ENCODE measurements at places on chromosomes 4 and X.
A peak's percentile ranks its signal among the peaks of the same experiment; 100 is the strongest.

GRCh38 chrX:149858592-149858991 lies 22.4 kb upstream of the MAGEA8 start:
- no peak for DNase-seq

GRCh38 chr4:184628103-184628502 lies 21.1 kb downstream of the CASP3 start:
- no peak for DNase-seq

- no peak for DNase-seq
Measured at GRCh38 chr4:53674903-53675302, 83.6 kb upstream of the LNX1 start.

DNA sequence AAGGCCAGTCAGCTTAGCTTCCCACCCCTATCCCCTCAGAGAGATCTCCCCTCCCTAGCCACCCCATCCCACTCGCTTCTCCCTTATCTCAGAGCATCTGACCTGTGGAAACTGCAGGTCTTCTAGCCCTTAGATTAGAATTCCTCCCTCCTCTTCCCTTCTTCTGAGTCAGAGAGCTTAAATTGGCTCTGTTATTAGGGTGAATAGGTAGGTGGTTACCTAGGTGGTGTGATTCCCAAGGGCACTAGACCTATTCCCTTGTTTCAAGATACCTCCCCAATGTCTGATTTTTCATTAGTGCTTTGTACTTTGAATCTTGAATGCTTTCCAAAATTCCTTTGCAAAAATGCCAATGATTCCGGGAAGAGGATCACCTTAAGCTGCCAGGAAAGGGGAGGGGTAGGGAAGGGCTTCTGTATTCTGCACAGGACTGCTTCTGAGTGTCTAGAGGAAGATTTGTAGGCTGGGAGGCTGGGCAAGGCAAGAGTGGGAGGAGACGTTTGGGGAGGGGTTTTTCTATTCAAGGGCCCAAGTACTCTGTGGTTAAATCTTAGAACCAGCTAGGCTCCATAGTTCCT lies 24.5 kb upstream of the MSN start:
- no peak for DNase-seq

- no peak for DNase-seq
Measured at GRCh38 chrX:274904-275475, 6.2 kb upstream of the PLCXD1 start.

DNA sequence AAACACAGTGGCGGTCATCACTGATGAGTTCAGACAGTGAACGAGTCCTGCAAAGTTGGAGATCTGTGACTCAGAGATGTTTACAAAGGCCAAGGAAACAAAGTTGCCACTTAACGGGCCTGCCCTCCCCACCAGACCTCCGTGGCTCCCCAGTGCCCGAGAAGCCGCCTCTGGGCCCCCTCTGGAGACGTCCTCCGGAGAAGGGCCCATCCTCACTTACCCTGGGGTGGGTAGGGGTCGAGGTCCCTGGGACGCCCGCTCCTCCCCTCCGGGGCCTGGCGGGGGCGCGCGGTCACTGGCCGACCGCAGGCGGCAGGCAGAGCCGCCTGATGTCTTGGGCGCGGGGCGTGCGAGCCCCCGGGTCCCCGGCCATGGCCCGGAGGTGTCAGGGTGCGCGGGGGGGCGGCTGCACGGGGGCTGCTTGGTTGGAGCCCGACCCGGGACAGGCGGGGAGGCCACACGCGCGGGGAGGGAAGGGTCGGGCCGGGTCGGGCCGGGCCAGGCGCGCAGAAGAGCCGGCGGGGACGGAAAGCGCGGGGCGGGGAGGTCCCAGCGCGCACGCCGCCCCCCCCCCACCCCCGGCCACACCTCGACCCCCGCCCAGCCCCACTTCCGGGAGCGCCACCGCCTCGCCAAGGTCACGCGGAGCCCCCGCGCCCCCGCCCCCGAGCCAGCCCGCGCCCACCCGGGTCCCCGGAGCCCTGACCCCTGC lies 529 bp downstream of the DHRSX start:
- no peak for DNase-seq

DNA sequence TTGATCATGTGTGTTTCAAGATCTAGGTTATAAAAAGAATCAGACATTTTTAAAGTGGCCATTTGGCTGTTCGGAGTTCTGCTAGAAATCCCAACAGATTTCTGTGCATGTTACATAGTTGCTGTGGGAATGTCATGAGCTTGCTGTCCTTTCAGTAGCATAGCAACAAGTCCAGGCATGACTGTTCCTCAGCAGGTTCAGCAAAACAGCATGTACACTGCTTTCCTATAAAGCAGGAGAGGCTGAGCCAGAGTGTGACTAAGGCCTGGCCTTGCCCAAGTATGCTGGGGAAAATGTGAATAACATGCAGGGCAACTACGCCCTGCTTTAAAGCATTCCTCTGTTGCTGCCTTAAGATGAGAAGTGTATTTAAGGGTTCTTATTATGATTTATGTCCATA lies 217.1 kb upstream of the SMIM31 start:
- DNase-seq, result no peak

DNA sequence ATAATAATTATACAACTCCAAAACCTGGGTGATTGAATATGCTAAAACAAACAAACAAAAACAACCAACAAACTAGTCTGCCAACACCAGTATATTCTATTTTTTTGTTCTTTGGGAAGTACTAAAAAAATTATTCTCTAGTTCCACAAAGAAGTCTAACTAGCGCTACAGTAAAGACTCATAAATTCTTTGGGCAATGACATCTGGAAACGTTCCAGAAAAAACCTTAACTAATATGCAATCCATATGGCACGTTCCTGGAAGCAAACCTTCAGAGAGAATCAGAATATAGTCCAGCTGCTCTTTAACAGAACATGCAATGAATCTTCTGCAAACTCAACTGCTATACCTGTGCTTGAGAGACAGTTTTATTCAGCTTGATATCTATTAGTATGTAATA lies 500.1 kb downstream of the TRAM1L1 start:
- peak; percentile 8 for DNase-seq

- no peak for DNase-seq
Measured at GRCh38 chr4:7442574-7443162, 7.9 kb upstream of the PSAPL1 start.

GRCh38 chr4:187903106-187903505 lies 92.5 kb upstream of the ZFP42 start:
- DNase-seq, result no peak

DNA sequence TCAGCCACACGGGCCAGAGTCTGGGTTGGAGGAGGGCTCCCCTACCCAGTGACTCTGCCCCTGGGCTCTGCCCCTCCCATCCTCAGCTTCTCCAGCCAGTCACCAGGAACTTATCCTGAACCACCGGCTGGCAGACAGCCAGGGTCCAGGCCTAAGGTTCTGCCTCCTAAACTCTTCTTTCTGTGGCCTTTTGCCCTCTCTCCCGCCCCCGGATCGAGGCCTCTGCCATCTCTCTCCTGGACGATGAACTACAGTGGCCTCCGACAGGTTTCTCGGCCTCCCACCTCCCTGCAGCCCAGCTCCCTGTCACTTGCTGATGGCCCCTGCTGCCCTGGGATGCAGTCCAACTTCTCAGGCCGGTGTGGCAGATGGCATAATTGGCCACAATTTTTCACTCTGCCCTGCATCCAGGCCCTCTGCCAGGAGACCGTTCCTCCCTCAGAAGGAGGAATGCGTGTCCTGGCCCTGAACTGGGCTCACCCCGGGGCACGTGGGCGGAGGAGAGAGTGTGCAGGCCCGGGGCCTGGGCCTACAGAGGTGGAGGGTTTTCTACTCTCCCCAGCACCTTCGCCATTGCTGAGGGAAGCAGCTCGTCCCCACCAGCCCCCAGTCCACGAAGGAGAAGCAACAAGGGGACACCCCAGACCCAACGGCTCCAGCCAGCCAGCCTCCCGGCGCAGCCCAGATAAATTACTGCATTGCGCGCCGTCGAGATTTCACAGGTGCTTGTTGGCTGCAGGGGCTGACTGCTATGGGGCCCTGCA lies 81.9 kb upstream of the LRPAP1 start:
- no peak for DNase-seq

GRCh38 chrX:21639775-21640174 lies 18.4 kb downstream of the KLHL34 start:
- no peak for DNase-seq

- no peak for DNase-seq
Measured at GRCh38 chr4:5166377-5166776, 115.1 kb downstream of the STK32B start.

GRCh38 chr4:23114538-23114937 lies 421.8 kb downstream of the GBA3 start:
- DNase-seq, result no peak

DNA sequence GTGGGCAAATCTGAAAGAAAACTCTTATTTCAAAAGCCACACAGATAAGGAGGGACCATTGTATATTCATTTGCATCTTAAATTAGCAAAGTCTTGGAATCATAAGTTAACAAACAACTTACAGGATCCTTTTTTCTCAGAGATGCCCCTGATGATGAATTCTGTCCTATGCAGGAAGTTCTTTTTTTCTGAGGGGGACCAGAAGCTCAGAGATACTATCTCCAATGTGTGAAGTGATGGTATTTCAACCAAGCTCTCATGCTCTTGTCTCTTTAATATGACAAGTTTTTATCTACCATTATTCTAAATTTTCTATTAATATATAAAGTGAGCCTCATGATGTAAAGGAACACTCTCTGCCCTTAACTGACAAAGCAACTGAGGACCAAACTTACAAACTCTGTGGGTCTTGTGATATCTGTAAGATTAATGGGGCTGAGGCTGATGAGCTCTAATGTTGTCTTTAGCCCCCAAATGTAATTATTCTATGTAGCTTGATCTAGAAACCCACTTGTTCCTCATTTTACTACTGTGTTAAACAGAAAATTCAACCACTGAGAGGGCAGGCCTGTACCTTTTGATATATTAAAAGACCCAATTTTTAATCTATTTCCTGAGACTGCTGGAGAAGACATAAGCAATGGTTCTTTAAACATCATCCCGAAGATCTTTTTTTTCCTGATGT lies 27.0 kb downstream of the TEC start:
- no peak for DNase-seq

DNA sequence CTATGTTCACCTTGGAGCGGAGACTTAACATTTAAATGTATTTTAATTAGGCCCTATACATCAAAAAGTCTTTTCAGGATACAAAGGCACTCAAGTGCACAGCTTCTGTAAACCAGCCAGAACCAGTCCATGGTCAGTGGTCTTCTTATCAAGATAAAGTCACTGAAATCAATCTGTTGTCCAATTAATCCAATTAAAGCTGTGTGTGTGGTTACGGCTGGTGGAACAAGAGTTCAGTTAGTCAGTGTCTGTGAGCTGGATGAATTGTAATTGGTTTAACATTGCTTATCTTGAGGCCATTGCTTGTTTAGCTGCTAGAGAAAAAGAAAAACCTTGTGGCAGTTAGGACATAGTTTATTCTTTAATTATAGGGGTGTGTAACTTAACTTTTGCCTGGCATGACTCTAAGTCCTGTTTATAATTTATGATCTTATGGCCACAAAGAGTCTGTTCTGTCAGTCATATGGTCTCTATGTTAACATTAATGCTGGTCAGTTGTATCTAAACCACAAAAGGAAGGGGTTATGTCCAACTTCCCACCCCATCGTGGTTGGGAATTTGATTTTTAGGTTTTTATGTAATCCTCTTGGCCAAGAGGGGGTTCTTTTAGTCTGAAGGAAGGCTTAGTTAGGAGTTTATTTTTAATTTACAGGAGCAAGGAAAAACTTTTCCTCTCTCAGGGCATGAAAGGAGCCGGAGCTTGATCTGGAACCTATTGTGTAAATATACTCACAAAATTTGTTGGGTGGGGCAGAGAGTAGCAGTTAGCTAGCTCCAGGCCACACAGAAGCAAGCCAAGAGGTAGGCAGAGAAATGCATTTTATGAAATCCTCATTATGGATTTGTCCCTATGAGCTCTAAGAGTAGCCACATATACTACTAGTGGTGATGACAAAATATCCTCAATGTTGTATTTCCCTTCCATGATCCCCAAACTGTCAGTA lies 665.7 kb upstream of the ACTRT1 start:
- DNase-seq, result no peak

DNA sequence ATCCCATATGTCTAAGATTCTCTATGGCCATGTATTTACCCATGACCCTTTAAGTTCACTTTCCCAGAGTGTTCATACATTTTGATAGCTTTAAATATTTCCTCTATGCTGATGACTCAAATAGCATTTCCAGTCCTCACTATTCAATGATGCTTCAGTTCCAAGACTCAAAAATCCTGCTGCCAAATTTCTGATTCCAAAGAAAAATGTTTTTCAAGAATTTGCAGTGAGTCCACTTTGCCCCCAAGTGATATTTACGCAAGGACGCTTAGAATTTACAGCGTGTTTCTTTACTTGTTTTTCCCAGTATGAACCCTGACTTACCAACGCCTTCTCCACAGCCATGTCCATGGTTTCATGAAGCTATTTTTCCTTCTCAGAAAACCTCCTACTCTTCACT lies 127.9 kb upstream of the PCDH18 start:
- no peak for DNase-seq

GRCh38 chr4:179116011-179116410 lies 1673.8 kb upstream of the AGA start:
- no peak for DNase-seq

GRCh38 chr4:100828986-100829685 lies 311.3 kb upstream of the EMCN start:
- DNase-seq, result no peak

GRCh38 chr4:125461676-125462363 lies 147.1 kb downstream of the FAT4 start:
- DNase-seq, result no peak

GRCh38 chr4:37455301-37456131 lies 211.0 kb downstream of the NWD2 start:
- DNase-seq, result no peak

DNA sequence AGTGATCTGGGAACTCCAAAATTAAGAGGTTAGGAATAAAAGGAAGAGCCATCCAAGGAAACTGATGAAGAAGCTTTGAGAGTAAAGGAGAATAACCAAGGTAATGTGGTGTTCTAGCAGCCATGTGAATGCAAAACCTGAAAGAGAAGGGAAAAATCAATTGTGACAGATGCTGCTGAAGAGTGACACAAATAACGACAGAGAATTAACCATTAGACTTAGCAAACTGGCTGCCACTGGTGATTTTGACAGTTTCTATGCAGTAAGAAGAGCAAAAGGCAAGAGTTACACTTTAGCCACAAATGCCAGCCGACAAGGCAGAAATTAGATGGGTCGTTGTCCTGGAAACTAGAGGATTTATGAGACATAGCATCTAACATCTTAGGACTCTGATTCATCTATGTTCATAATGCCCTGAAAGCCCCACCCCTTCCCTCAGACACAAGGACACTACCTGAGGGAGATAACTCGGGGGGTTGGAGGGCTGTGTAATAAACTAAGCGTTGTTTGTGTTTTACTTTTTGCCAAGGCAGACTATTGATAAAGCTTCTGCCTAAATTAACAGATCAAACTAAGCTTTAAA lies 13.0 kb upstream of the TMEM144 start:
- no peak for DNase-seq

GRCh38 chr4:61590881-61591280 lies 390.8 kb downstream of the ADGRL3 start:
- no peak for DNase-seq
